ENCODE measurements at places on chromosomes 4 and X. TPM values are rescaled to one million over a fixed set of nuclear protein-coding genes. Genes with fewer than 3 reads are reported as not detected.
A peak's percentile ranks its signal among the peaks of the same experiment; 100 is the strongest.

HS3ST1 gene
- total RNA-seq: not detected

DNA sequence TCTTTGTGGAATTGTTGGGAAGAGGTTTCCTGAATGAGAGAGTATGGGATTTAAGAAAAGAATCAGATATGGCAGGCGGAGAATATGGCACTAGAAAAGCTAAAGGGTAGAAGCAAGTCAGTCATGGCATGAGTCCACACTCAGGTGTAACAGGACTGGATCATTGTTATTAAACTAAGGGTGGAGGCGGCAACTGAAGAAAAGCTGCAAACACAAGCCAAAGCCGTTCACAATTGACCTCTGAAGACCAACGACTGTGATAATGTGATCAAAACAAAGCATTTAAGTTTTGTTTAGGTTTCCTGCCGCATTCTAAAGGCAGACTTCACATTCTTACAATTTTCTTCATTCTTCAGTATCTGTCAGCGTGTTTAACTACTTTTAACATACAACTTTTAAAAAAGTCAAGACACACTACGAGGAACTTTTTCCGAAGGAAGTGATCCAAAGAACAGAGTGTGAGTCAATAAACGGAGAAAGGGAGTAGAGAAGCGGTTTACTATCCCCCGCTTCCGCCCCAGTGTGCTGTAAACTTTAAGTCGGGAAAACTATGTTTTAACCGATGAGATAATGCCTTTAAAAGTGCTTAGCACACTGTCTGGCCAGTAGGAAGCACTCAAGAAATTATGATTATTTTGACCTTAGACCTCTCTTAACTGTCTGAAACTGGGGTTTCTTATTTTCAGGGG is 909 bp upstream of the SLAIN2 start:
- peak; percentile 54 for DNase-seq
- H3K4me3 ChIP-seq: peak overlapping the region; percentile 98
- peaks cover 6% of the 10 kb centered on the region for H3K36me3 ChIP-seq
- peak overlapping the region; percentile 98 for H3K27ac ChIP-seq
- peaks cover 51% of the 10 kb centered on the region for H3K4me1 ChIP-seq

ASB5 gene
- total RNA-seq: not detected

DNA sequence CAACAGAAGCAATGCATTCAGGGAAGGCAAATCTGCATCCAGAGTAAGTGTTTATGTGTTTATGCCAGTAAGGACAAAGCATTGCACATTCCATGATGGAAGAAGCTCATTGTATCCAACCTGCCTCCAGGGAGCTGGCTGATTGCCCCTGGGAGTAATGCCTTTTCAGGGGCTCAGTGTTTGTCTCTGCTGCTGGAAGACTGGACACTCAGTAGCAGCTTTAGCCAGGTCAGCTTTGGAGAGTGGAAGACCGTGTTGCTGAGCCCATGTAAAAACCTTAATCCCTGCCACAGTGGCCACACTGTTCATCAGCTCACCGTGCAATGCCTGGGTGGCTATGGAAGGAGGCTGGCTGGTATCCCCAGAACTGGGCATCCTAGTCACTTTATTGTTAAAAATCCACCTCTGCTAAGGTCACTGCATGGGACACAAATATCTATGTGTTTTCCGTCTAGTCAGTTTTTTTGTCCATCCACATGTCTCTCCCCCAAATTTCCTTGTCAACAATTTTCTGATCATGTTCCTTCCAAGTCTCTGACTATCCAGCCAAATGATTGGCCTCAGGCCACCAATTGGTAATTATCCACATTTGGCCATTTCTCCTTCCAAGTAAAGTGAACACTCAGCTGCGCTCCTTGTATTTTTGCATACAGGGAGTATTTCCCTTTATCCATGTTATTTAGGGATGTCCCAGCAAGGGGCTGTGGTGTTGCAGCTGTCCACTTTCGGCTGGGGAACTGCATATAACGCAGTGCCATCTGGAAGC is 2044.5 kb upstream of the AGA start:
- no peak overlapping the region for H3K27ac ChIP-seq
- no peak for DNase-seq
- no peaks in the 10 kb centered on the region for H3K27me3 ChIP-seq
- no peak overlapping the region for H3K4me3 ChIP-seq

DNA sequence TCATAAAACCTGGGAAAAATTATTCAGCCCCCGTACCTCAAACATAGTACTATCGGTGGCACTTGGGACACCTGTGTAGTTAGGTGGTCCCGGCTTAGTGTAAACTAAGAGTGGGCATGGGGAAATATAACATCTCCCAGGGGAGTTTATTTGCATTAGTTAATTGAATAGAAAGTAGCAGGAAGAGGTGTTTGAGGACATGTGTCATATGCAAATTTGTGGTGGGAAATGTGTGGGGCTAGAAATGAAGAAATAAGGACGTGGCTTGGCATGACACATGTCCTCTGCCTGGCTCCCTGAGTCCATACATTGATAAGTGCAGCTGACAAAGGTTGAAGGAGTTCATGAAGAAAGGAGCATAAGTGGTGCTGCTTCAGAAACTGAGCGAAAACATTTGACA is 483.6 kb downstream of the SH2D1A start:
- H3K4me3 ChIP-seq: no peak overlapping the region
- peak; percentile 46 for DNase-seq
- H3K36me3 ChIP-seq: no peaks in the 10 kb centered on the region
- H3K4me1 ChIP-seq: peaks cover 26% of the 10 kb centered on the region
- H3K27ac ChIP-seq: peak overlapping the region; percentile 34

GRCh38 chr4:154487145-154487544 is 4.5 kb downstream of the DCHS2 start:
- no peak overlapping the region for H3K4me3 ChIP-seq
- no peak for DNase-seq
- H3K36me3 ChIP-seq: no peaks in the 10 kb centered on the region
- peaks cover 36% of the 10 kb centered on the region for H3K27me3 ChIP-seq

CFP gene
- 1.6 TPM for total RNA-seq

DNA sequence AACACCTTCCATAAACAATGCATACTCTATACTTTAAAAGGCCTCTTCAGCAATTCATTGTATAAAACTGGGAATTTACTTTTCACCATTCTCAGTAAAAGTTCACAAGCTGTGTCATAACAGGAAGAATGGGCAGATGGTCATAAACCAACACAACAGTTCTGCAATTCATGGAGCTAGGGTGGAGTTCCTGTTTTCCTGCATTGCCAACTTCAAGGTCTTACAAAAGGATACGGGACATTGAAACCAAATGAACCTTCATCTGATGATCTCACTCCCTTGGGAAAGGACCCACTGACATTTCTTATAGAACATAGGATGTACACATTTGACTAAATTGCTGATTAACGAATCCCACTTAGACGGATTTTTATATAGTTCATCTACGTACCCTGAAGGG is 4.1 kb downstream of the KDR start:
- no peaks in the 10 kb centered on the region for H3K36me3 ChIP-seq
- H3K4me3 ChIP-seq: no peak overlapping the region
- H3K4me1 ChIP-seq: no peaks in the 10 kb centered on the region
- peaks cover 26% of the 10 kb centered on the region for H3K27me3 ChIP-seq
- no peak overlapping the region for H3K27ac ChIP-seq

- no peaks in the 10 kb centered on the region for H3K27me3 ChIP-seq
- no peaks in the 10 kb centered on the region for H3K36me3 ChIP-seq
- no peak for DNase-seq
- H3K27ac ChIP-seq: no peak overlapping the region
- no peaks in the 10 kb centered on the region for H3K4me1 ChIP-seq
Observed at GRCh38 chr4:158327525-158327924, 117.2 kb downstream of the TMEM144 start.

WDR45 gene
- total RNA-seq: 16.9 TPM

DNA sequence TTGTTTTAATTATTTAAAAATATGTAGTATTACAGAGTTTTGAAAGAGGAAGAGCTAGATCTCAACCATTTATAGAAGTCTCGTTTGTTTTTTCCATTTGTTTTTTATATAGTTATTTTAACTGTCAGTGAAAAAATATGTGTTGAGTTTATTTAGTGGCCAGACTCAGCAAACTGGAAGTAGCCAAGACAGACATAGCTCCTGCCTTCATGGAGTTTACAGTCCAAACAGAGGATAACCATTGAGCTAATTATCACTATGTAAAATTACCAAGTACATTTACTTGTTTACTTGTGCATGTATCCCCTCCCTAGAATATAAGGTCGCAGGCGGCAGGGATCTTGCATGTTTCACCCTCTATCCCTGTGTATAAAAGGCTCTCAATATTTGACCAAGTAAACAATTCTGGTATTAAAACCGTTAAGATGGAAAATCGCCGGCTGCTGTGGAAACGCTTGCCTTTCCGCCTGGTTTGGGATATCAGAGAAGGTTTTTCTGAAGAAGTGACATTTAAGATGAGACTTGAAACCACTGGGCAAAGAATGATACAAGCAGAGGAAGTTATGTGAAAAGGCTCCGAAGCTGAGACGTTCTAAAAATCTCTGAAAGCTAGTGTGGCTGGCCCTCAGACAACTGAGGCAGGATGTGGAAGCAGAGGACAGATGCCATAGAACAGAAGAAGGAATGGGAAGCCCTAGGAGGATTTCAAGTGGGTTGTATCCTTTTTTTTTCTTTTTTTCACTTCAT is 1.3 kb upstream of the CCNI start:
- peaks cover 7% of the 10 kb centered on the region for H3K36me3 ChIP-seq
- peaks cover 31% of the 10 kb centered on the region for H3K4me1 ChIP-seq
- H3K27ac ChIP-seq: peak overlapping the region; percentile 100
- H3K27me3 ChIP-seq: no peaks in the 10 kb centered on the region
- H3K4me3 ChIP-seq: no peak overlapping the region

DNA sequence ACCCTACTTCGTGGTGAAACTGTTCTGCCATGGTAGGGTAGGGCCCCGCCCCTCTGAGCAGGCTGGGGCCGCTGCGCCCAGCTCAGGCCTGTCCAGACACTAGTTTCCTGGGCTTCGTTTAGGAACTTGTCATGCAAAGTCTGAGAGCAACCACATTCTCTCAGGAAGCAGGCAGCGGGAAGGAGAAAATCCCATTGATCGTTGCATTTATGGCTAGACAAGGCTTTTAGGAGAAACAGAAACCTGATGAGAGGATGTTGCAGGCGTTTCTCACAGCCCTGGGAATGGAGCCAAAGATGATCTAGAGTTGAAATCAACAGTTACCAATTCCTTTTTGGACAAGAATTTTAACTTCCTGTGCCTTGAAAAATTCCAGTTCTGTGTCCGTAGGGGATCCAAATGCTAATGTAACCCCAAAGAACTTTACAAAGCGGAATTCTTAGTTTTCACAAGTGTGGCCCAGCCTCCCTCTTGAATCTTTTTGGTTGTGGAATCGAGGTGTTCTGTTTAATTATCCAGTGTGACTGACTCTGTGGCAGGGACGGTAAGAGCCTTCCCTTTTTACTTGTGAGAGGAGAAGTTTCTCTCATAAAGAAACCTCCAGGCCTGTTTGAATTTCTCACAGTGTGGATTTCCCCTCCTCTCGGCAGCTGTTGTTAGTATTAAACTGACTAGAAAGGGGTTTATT is 4.5 kb upstream of the CXCL9 start:
- DNase-seq: no peak
- H3K4me3 ChIP-seq: no peak overlapping the region
- H3K27ac ChIP-seq: no peak overlapping the region
- H3K27me3 ChIP-seq: peaks cover 14% of the 10 kb centered on the region
- no peaks in the 10 kb centered on the region for H3K4me1 ChIP-seq
- H3K36me3 ChIP-seq: no peaks in the 10 kb centered on the region

DNA sequence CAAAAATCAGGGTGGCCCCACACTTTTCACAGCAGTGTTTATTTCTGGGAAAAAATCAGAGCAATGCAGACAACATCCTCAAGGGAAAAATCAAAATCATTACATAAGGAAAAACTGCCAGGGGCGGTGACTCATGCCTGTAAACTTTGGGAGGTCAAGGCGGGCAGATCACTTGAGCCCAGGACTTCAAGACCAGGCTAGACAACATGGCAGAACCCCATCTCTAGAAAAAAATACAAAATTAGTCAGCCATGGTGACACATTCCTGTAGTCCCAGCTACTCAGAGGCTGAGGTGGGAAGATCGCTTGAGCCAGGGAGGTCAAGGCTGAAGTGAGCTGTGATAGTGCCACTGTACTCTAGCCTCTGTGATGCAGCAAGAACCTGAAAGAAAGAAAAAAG is 102.8 kb downstream of the NAF1 start:
- H3K27ac ChIP-seq: no peak overlapping the region
- no peaks in the 10 kb centered on the region for H3K36me3 ChIP-seq
- H3K4me3 ChIP-seq: no peak overlapping the region
- H3K4me1 ChIP-seq: no peaks in the 10 kb centered on the region

TRIM61 gene
- 1.2 TPM for total RNA-seq

HELT gene
- total RNA-seq: not detected

GRCh38 chr4:67437974-67438713 is 107.2 kb downstream of the CENPC start:
- H3K27me3 ChIP-seq: no peaks in the 10 kb centered on the region
- no peak overlapping the region for H3K4me3 ChIP-seq
- H3K4me1 ChIP-seq: peaks cover 1% of the 10 kb centered on the region
- no peak for DNase-seq
- H3K27ac ChIP-seq: no peak overlapping the region

SHROOM3 gene
- not detected for total RNA-seq

GRCh38 chr4:148481636-148482035 is 39.4 kb upstream of the NR3C2 start:
- H3K4me1 ChIP-seq: no peaks in the 10 kb centered on the region
- no peaks in the 10 kb centered on the region for H3K27me3 ChIP-seq
- no peak overlapping the region for H3K4me3 ChIP-seq

CDK16 gene
- total RNA-seq: 56.1 TPM

- H3K4me3 ChIP-seq: no peak overlapping the region
- H3K27me3 ChIP-seq: no peaks in the 10 kb centered on the region
- H3K36me3 ChIP-seq: peaks cover 61% of the 10 kb centered on the region
Observed at GRCh38 chr4:67522230-67522629, 23.1 kb downstream of the CENPC start.

GAGE12F gene
- not detected for total RNA-seq

GRCh38 chrX:57286507-57287251 is at the start of gene FAAH2:
Gene FAAH2, plus strand, starts transcription at chrX:57286706. Its CDS starts 120 bp downstream, at chrX:57286826.
- peaks cover 24% of the 10 kb centered on the region for H3K4me1 ChIP-seq
- H3K4me3 ChIP-seq: peak within 1 kb of the TSS; percentile 76

GRCh38 chrX:155005190-155005589 is 17.3 kb downstream of the F8 start:
- H3K27ac ChIP-seq: no peak overlapping the region
- H3K36me3 ChIP-seq: no peaks in the 10 kb centered on the region
- no peak for DNase-seq
- peaks cover 3% of the 10 kb centered on the region for H3K27me3 ChIP-seq
- H3K4me3 ChIP-seq: no peak overlapping the region

- H3K36me3 ChIP-seq: peaks cover 2% of the 10 kb centered on the region
- no peaks in the 10 kb centered on the region for H3K27me3 ChIP-seq
- H3K27ac ChIP-seq: no peak overlapping the region
- no peaks in the 10 kb centered on the region for H3K4me1 ChIP-seq
- no peak overlapping the region for H3K4me3 ChIP-seq
Observed at GRCh38 chrX:74104356-74105015, 199.5 kb upstream of the ZCCHC13 start.

All from activated CD8-positive, alpha-beta T cell treated with anti-CD3 and anti-CD28 coated beads for 36 hours (primary cell).